Gastroesophageal sphincter (tissue), 4 donors: ENCODE measurements at places on chromosomes 12 and 14. TPM values are rescaled to one million over a fixed set of nuclear protein-coding genes. Genes with fewer than 3 reads are reported as not detected.

Gene TSHR
- not detected for total RNA-seq

Gene EIF2S3B
- 0.78 TPM for total RNA-seq

Gene TMEM119
- total RNA-seq, result 2.3 TPM

Gene AREL1
- 39.9 TPM for total RNA-seq

Gene NTS
- not detected for total RNA-seq

Gene MYH6
- total RNA-seq, result not detected
